ENCODE measurements at places on chromosomes 7 and 10.

- DNase-seq: peak; percentile 71
These were observed 234.3 kb upstream of the TEX47 start for GRCh38 chr7:89029864-89030263.

DNA sequence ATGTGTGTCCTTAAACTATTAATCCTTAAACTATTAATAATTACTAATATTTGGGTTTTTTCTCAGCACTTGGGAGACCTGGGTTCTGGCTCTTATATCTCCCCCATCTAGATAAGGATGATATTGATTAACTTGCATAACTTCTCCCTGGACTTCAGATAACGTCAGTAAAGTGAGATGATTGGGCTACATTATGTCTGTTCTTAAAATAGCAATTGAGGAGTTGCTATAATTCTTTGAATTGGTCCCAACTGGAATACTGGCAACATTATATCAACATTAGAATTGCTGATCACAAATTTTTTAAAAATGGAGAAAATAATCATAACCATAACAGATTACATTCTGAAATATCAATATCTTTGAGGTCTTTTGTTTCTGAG is 1.9 kb downstream of the APBB1IP start:
- DNase-seq: no peak

DNA sequence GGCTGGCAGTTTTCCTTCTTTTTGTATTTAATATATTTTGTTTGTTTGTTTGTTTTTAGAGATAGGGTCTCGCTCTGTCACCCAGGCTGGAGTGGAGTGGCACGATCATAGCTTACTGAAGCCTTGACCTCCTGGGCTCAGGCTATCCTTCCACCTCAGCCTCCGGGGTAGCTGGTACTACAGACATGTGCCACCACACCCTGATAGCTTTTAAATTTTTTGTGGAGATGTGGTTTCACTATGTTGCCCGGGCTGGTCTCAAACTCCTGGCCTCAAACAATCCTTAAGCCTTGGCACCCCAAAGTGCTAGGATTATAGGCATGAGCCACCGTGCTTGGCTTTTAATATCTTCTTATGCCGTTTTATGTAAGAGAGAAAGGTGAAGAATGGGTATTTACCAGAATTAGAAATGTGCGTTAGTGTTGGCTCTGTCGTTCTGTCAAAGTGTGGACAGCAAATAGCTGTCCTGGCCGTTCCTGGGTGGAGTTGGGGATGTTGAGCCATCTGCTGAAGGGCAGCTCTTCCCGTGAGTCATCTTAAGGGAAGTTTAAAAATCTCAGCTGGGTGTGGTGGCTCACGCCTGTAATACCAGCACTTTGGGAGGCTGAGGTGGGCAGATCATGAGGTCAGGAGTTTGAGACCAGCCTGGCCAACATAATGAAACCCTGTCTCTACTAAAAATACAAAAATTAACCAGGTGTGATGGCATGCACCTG is 14.8 kb downstream of the OGDH start:
- peak; percentile 18 for DNase-seq

DNA sequence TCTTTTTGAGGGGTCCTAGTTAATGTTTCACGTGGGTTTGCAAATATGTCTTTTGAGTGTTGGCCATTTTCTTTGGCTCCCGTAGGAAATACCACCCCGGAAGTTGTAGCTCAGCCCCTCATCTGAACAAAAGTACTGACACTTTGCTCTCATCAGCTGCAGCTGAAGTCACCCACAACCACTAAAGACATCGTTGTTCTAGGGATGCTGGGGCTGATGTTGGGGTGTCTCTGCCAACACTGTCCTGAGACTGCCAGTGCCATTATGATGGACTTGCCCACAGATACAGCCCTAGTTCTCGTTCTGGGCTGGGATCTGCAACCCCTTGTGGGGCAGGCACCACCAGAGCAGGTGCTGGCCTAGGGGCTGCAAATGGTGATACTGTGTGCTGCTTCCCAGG is 82.6 kb upstream of the ARHGAP21 start:
- no peak for DNase-seq

- DNase-seq: no peak
These were observed 66.5 kb downstream of the JCAD start for GRCh38 chr10:29992914-29993313.

GRCh38 chr10:24900888-24901685 is 51.3 kb downstream of the PRTFDC1 start:
- no peak for DNase-seq

- no peak for DNase-seq
These were observed 74.5 kb downstream of the VWDE start for GRCh38 chr7:12328888-12329770.

- DNase-seq: peak; percentile 1
These were observed 80.6 kb upstream of the TBX20 start for GRCh38 chr7:35334506-35334905.

DNA sequence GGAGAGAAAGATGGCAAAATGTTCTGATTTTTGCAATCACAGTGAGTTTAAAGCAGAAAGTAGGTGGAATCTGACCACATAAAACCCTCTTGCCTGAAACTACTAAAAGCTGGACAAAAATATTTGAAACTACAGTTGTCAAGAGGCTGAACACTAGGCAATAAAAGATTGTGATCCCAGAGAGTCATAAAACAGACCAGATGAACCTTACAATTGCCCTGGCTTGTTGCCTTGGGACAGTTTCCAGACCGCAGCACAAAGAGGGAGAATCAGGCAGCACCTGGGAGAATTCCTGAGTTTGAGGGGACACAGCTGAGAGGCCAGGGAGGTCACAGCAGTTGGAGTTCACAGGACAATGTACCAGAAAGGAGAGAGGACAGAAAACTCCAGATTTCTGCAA is 107.3 kb upstream of the NANOS1 start:
- no peak for DNase-seq

DNA sequence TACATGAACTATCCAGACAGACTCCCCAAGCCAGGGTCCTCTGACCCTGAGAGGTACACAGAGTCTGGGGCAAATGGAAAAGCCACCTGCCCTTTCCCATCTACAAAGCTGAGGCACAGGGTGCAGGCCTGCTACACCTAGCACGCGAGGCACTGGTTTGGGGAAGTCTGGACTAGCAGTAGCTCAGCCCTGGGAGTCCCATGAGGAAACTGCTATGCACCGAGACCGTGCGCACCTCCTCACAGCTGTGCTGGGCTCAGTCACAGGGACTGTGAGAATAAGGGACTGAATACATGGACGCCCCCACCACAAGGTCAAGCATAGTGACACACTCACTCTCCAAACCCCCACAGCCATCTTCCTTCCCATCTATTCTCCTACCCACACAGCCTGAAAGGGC is 8.2 kb downstream of the MAT1A start:
- no peak for DNase-seq

GRCh38 chr10:22560096-22560912 is 154.1 kb downstream of the PIP4K2A start:
- no peak for DNase-seq

DNA sequence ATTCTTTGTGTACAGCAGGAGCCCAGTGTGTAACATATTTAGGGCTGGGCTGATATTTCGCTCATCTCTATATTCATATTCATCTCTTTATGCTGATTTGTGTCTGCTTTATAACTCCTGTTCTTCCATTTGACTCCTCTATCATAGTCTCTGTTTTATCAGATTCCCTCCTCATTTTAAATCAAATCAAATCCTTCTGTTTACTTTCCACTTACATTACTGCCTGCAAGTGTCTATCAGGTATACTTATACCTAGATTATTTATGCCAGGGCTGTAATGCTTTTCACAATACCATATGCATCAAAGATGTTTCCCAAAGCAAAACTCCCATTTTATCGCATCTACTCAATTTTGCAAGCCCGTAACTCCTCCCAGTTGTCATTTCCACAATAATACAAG is 990.7 kb downstream of the SORCS1 start:
- DNase-seq: no peak

- DNase-seq: no peak
These were observed 33.1 kb upstream of the C10orf71 start for GRCh38 chr10:49265885-49266284.

GRCh38 chr7:130087364-130087763 is 17.0 kb downstream of the KLHDC10 start:
- DNase-seq: peak; percentile 71
